ENCODE measurements at places on chromosomes 16 and 17.

GRCh38 chr17:82023447-82024241 lies 539 bp downstream of the LRRC45 start:
- DNase-seq, result no peak

DNA sequence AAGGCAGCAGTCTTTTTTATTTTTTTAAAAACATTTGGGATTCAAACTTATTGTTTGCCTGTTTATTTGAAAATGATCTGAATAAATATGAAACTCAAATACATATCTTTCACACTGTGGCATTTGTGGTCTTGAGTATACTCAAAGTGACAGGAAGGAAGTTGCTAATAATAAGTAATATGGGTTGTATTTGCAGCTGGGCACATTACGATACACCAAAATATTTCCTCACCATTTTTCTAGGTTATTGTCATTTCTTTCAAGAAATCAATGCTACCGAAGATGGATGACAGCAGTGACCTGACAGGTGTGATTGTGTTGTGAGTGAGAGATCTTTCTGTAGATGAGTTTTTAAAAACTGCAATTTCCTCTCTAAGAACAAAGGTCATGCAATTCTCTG lies 665.7 kb downstream of the CDH8 start:
- DNase-seq, result no peak

DNA sequence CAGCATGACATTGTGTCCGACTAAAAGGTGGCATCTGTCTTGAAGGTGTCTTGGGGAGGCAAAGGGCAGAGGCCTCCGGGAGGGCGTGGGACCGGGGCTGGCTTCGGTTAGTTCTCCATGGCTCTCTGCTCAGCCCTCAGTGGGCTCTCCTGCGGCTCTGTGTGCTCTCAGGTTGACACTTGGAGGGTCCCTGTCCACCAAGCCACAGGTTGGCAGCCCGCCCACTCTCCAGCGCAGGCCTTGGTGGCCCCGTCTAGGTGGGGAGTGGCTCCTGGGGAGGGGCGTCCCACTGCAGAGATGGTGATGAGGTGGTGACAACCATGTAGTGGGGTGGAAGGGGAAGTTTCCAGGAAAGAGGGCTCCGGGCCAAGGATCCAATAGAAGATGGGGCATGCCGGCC lies 31.6 kb downstream of the ADGRG5 start:
- no peak for DNase-seq

DNA sequence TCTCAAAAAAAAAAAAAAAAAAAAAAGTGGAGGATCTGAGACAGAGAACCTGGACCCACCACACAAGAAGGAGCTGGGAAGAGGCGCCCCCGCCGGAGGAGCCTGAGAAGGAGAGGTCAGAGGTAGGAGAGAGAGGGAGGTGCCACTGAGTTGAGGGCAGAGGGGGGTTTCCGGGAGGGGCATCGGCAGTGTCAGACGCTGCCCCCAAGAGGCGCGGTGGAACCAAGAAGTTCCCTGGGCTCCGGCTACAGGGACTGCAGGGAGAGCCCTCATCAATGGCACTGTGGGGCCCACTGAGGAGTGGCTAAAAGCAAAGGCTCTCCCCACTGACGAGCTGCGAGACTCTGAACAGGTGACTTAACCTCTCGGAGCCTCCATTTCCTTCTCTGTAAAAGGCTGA lies 4.2 kb downstream of the CCDC42 start:
- DNase-seq, result no peak

- DNase-seq, result no peak
These were observed 1.8 kb downstream of the SYNGR3 start for GRCh38 chr16:1991588-1991947.

All from AG04450 (cell line).